Activated CD4-positive, alpha-beta memory T cell treated with anti-CD3 and anti-CD28 coated beads, Interleukin-2, amount 10 ng/mL, durations not matched to agents 7 days and 5 days (primary cell): ENCODE measurements at places on chromosomes 1 and 21.
A peak's percentile ranks its signal among the peaks of the same experiment; 100 is the strongest.

DNA sequence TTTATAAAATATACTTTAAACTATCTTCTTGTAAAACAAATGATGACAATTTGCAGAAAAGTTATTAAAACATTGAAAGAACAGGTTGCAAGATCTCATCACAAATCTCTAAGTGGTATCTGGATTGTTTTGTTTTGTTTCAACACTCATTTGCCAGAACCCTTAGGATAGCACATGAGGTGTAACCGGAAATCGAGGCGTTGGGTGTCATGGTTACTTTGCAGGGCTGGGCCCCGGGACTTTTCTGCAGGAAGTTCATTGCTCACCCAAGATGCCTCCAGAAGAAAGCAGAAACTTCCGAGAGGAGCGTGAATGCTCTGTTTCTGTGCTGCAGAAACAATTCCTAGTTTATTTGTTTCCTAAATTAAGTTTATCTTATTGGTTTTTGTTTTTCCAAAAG, 2.5 kb downstream of the DISC1 start:
- DNase-seq, result peak; percentile 38

GRCh38 chr1:234546890-234547788, 62.8 kb downstream of the IRF2BP2 start:
- DNase-seq, result no peak

DNA sequence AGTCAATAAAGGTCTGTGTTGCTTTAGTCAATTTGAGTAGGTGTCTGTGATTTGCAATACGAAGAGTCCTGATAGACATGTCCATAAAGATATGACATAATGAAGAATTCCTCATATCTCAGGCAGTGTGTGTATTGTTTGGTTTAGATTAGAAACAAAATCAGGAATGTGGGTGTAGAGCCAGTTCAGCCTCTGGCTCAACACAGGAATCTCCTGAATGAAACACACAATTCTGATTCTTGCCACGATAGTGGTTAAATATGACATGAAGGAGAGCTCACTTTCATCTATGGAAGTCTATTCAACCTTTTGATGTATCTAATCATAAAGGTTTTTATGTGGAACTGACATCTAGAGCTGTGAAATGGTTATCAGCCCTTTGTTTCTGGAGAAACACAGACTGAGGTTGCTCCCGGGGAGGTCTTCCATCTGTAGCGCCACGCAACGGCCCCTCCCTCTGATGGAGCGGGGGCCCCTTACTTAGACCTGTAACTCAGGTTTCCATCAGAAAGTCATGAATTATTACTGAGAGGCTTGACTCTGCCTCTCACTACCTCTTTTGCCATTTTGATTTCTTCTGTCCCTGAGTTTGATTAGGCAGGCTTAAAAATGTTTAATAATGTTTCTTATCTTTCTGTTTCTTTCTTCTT, 19.5 kb downstream of the TSPAN2 start:
- no peak for DNase-seq

- no peak for DNase-seq
Measured at GRCh38 chr21:39796466-39796865, 51.5 kb downstream of the IGSF5 start.

- no peak for DNase-seq
Measured at GRCh38 chr1:194194724-194195123, 1008.3 kb upstream of the B3GALT2 start.

DNA sequence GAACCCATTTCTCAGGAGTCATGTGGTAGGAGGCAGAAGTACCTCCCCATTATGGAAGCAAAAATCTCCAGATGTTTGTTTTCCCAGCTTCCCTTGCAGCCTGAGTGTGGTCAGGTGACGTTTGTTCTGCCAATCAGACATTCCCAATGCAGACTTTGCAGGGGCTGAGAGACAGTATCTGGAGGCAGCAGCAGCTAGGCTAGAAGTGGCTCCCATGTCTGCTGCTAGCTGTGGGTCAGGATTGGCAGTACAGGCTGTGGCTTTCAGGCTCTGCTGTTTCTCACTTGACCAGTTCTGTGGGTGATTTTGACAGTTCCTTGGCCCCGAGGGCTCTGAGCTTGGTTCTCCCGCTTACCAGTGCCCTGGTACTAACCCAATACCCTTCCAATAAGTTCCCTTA, 58.6 kb upstream of the NBPF3 start:
- DNase-seq, result no peak

DNA sequence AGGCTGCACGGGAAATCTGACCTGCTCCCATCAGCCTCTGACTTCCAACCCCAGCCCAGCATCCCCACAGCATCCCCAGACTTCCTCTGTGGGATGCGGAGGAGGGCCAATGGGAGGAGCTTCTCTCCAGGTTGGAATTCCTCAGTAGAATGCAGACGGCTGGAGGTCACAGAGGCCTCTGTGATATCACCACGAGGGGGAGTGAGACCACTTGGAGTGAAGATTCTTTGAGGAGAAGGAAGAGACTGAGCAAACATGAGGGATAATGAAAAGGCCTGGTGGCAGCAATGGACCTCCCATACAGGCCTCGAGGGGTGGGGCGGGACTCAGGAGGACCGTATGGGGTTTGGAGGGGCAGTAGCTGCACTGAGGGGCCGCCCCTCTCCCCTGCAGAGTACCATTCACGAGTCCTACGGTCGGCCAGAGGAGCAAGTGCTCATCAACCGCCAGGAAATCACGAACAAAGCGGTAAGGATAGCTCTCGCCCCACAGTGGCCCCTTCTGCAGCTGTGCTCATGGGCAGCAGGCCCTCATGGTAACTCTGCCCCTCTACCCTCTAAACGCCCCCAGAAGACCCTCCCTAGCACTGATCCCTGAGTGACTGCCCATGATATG, at the start of gene CATSPER4:
Gene CATSPER4, plus strand, starts transcription at position 230 of the 615 bp plus-strand sequence. Its CDS starts 26 bp downstream, at position 256.
- no peak for DNase-seq

DNA sequence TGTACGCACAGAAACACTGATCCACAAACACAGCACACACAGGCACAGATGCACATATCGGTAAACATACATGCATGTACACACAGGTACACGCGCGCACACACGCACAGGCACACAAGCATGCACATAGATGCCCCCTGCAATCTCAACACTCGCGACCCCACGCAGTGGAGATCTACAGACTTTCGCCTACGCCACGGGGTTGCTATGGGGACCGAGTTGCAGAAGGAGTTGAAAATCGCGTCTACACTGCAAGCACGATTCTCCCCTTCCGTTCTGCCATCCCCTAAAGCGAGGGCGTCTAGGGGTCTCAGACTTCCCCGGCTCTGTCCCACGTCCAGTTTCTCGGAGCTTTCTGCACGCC, 826 bp downstream of the TRIM17 start:
- DNase-seq, result no peak

DNA sequence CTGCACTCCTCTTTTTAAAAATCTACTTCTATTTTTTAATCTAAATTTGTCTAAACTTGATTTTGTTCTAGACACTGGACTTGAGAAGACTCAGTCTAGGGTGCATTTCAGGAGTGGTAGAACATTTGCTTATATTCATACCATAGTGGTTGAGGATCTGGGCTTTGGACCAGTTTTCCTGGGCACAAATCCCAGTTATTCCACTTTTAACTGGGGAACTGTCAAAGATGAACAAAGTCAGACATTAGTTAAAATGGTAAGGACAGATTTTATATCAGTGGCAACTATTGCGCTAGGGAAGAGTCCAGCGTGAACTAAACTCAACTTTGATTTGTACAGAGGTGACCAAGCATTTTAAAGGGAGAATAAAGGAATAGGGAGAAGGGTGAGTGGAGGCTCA, 102.4 kb downstream of the FMN2 start:
- no peak for DNase-seq

DNA sequence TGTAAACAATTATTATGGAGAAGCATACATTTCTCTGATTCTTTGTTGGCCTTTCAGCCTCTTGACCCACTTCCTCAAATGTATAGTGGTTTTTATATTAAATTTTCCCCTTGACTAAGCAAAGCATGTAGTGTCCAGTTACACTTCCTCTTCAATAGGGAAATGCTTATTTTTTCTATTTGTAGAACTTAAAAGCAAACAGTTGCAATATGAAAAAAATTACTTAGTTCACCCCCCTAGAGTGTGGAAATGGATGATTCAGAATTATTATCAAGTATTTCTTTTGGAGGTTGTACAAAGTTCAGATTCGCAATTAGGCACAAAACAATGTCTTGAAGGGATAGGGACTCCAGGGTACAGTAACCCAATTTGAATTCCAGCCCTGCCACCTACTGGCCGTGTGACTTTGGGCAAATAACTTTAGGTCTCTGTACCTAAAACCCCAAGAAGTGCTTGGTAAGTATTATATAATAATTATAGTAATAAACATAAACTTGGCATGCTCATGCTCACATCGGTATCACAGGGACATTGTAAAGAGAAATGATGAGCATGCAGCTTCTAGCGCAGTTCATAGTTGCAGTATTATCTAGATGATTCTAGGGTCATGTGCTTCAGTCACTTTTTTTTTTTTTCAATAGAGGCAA, 28.6 kb upstream of the IFNGR2 start:
- DNase-seq, result peak; percentile 67

- peak; percentile 24 for DNase-seq
Measured at GRCh38 chr1:184163674-184164465, 112.3 kb downstream of the TSEN15 start.

DNA sequence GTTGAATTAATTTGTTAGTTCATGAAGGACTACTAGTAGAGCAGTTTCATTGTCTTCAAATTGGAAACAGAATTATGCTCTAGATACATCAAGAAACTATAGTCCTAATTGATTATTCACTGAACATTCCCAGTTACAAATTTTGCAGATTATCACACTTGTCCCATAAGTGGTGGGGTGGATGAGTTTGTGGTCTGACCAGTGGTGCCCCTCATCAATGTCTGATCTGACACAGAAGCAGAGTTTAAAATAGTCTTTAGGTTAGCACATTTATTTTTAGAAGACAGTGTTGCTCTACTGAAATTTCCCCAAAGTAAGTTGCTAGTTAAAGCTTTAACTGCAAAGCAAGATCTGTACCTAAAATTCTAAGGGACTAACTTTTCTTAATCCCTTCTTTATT, 42.9 kb downstream of the INKA2 start:
- no peak for DNase-seq

DNA sequence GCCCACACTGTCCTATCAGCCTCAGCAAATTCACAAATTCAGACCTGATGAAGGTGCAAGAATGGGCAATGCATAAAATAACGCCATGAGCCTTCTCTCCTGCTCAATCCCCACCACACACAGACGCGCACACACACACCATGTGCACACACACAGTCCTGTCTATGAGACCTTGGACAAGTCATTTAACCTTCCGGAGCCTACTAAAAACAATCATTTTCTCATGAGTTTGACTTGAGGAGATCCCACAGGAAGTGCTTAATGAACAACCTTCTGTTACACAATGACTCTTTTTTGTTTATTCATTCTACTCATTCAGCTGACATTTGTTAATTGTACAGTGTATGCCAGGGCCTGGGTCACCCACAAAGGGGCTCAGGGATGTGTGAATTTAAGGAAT, 125.4 kb downstream of the EDEM3 start:
- DNase-seq, result no peak

DNA sequence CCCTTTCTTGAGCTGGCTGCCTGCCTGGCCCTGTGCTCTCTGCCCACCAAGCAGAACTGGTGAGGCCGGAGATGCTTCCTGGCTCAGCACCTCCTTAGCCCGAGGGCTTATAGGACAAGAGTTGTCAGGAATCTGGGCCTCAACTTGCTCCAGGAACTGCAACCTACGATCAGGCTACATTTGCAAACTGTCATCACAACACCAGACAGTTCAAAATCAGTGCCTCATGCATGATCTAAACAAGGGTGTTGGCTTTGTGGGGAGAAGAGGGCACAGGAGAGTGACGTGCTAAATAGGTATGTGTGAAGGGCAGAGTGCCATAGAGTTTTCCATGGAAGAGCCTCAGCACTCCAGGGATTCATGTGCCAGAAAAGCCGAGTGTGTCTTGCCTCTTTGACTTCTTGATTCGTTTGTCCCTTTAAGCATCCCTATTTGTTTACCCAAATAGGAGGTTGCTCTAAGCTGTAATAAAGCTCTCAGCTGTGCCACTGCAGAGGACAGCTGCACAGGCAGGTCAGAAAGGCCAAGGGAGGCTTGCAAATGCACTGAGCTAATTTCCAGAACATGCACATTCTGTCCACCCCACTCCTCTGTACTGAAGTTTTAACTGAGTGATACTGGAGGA, 30.2 kb upstream of the NEK2 start:
- no peak for DNase-seq

GRCh38 chr1:25195835-25196234, 36.5 kb downstream of the SYF2 start:
- no peak for DNase-seq

DNA sequence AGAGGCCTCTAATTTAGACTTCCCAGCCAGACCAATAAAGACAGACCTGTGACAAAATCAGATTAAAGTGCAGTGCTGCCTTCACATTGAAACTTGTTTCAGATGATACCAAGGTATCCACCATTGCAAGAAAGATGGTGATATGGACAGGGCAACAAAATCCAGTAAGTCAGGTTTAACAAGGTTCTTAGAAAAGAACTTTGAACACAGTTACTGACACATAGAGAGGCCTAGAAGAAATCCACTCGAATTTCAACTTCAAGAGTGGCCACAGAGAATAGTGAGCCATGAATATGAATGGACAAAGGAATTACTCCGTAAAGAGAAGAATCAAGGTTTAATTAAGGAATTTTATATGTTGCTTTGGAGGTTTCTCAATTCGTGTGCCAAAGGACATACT, 230.4 kb downstream of the KCNT2 start:
- no peak for DNase-seq

DNA sequence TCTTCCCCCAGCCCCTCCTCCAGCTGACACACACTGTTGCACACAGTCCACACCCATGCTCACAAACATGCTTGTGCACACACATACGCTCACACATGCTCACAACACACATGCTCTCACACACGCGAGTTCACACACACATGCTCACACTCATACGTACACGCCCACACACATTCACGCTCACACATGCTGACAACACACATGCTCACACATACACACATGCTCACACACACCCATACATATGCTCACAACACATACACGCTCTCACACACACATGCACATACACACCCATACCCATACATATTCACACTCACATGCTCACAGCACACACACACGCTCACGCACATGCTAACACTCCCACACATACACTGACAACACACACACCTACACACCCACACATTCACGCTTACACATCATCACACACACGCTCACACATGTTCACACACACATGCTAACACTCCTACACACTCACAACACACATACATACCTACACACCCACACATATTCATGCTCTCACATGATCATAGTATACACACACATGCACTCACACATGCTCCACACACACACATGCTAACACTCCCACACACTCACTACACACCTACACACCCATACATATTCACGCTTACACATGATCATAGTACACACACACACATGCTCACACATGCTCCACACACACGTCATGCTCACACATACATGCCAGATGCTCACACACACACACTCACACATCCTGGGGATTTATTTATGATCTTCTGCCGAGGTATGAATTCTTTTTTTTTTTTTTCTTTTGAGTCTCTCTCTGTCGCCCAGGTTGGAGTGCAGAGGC, 10.7 kb downstream of the DRAXIN start:
- no peak for DNase-seq
